ENCODE measurements at places on chromosomes 7 and 10.
A peak's percentile ranks its signal among the peaks of the same experiment; 100 is the strongest.

DNA sequence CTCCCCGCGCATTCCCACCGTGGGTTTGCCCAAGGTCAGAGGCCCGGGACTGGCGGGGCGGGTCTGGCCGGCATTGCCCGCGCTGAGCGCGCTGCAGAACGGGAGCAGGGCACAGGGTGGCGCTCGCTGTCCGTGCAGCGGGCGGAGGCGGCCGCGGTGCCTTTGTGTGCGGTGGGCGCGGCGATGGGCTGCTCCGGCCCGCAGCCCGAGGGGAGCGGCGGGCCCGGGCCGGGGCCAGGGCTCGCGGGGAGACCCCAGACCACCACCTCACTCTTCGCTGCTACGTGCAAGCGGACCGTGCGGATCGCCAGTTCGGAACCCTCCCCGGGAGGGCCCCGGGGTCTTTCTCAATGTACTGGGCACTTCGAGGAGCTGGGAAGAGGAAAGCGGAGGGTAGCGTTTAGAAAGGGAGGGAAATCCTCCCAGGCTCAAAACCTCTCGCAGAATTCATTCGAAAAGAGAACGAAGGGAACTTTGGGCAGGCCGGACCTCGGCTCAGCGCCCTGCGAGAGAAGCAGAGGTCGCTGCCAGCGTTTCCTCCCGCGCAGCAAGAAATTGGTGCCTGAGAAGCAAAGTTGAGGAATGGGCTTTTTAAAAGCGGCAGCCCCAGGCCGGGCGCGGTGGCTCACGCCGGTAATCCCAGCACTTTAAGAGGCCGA is 8.5 kb downstream of the SP8 start:
- no peak for DNase-seq

DNA sequence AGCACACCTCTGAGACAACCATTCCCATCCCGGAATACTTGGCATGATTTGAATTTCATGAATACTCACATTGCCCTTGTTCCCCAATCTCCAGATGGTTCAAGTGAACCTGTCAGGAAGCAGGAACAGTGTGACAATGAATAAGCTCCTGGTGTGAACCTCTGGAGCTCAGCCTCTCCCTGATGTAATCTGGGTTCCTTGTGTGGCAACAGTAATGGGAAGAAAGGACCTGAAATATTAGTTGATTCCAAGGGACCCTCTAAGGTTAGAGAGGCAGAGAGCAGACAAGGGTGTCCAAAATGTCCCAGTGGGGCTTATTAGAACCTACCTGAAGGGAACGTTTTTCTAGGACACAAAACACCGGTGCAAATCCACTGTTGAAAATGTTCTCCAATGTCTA is 8.5 kb downstream of the OR2A7 start:
- DNase-seq = no peak

- no peak for DNase-seq
Observed at GRCh38 chr7:6705959-6706665, 635 bp downstream of the ZNF12 start.

DNA sequence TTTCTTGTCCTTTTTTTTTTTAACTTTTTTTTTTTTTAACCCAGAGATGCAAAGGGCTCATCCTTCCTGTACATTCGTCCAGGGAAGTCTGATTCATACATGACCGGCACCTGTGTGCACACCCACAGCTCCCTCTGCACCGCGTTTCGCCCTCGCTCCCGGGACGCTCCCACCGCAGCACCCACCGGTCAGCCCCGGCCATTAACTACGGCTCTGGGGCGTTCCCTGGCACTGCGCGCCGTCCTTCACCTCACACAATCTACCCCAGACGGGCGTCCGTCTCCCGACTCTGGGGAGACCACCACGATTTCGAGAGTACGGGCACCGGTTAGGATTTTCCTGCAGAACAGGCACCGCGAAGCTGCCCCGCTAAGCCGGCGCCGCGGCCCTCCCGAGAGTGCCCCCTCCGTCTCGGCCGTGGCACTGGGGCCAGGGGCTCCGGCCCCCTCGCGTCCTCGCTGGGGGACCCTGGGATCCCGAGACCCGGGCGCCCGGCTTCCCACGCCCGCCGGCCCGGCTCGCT is 452 bp downstream of the ATE1 start:
- peak; percentile 32 for DNase-seq

DNA sequence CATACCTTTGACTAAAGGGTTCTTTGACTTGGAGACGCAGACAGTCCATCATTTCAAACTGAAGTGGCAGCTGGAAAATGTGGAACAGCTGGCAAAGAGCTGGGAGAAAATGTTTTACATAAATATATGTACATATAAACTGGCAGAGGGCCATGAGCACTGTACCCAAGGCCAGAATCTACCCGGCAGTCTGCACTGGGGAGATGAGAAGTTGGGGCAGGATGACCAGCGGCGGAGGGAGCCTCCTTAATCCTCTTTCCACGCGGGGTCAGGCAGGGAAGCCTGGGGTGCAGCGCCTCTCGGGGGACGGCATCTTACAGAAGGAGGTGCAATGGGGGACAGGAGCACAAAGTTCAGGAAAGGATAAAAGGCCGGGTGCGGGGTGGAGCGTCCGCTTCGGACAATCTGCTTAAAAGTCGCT is 1.3 kb downstream of the GLI3 start:
- no peak for DNase-seq

DNA sequence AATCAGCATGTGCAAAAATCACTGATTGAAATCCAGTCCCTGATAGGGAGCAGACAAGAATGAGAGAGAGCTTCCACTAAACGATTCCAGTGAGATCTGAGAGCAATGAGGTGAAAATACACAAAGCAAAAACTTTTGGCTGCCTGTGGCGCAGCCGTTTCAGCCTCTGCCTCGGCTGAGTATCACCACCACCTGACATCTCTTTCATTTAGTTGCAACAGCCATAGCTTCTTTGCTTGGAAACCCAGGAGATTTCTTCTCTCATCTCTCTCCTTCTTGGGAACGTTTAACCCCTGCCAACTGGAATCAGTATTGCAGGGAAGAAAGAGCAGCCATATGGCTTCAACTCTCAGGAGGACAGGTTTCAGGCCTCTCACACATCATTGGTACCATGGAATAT is 237.3 kb upstream of the AGK start:
- no peak for DNase-seq
